ENCODE measurements at places on chromosomes 6 and 20.

- no peak for DNase-seq
Observed at GRCh38 chr20:24820345-24820744, 128.7 kb upstream of the CST7 start.

GRCh38 chr20:58973866-58974265 is 7.2 kb upstream of the NELFCD start:
- no peak for DNase-seq

- no peak for DNase-seq
Observed at GRCh38 chr6:41586252-41587007, 40.2 kb downstream of the FOXP4 start.

GRCh38 chr6:42068173-42068572 is 17.8 kb downstream of the TAF8 start:
- DNase-seq: no peak

DNA sequence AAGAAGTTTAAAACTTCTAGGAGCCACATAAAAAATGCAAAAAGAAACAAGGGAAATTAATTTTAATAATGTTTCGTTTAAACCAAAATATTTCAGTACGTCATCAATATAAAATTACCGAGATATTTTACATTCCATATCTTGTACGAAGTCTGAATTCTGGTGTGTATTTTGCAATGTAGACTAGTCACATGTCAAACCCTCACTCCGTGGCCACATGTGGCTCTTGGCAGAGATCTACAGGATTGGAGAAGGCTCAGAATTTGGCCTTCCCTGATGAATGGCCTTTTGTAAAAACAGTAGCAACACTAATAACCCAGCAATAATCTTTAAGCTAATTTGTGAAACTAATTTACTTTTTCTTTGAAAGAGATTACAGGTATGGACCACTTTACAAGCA is 217.1 kb downstream of the PRL start:
- no peak for DNase-seq

GRCh38 chr6:34146021-34146782 is at the start of gene GRM4:
GRM4 (minus strand) TSS chr6:34146087; CDS start chr6:34133496, 12,591 bp downstream.
- DNase-seq: no peak

GRCh38 chr6:142647449-142648035 is 297.4 kb downstream of the HIVEP2 start:
- no peak for DNase-seq

DNA sequence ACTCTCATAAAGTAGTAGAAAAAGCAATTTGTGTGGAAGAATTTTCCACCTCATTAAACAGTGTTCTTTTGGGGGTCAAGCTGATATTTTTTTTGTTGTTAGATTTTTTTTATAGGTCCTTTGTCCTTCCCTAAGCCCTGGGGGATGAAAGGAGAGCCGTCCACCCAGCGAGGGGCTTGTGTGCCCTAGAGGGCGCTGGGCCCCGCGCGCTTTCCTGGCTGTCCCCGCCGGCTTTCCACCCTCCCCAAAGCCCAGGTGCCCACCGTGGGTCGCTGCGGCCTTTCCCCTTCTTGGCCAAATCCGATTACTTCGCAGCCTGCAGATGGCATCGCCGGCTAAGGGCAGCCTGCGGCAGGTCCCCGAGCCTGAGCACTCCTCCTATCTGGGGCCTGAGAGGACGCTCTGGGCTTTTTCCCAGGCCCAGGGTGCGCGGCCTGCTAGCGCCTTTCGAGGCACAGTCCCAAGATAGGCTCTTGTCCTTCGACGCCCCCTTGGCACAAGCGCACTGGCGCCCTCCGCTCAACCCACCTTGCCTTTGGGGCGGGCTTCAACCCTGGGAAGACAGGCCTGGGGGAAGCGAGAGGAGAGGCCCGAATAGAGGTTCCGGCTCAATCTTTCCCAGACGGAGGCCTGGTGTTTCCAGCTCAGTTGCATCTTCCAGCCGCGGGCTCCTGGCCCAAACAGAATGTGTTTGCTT is 33.6 kb downstream of the TFAP2A start:
- DNase-seq: no peak

DNA sequence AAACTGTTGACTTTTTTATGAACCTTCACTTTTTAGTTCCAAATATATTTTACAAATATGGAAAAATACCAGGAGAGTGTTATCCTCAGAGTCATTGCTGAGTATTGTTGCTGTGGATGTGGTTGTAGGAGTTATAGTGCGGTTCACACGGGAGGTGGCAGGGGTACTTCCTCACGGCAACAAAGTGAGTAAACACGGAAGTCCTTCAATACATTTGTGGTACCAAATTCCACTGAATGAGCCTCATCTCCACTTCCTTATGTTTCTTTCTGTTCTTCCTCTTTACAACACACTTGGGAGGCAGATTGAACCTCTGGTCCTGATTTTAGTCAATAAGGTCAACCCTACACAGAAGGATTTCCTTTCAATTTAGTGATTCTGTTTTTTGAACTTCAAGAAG is 371.8 kb downstream of the BTBD3 start:
- no peak for DNase-seq

DNA sequence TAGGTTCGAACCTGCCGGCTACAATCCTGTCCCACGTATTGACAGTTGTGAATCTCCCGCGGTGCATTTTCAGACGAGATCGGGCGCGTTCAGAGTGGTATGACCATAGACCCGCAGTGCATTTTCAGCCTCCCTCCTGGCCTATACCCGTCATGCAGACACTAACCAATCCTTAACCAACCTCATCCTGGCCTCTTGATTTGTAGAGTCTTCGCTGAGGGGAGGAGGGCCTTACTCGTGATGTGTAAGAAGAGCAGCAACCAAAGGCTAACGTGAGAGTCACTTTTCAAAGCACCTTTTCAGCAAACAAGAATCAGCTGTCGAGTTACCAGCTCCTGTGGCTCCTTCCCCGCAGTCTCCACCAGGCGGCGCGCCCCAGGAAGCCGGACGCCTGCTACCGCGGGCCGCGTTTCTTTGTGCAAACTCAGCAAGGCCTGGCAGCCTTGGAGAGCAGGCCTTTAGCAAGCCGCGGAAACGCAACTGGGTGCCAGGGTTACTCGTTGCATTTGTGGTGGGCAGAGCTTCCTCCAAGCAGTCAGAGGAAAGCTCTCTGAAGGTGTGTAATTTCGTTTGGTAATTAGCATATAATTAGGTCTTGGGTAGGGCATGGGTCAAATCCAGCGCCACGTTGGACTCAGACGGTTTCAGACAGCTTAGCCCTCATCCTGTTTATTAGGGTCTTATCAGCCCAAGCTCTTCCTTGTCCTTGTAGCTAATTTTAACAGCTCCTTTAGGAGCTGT is 139.8 kb downstream of the OR2B2 start:
- peak; percentile 86 for DNase-seq

- DNase-seq: no peak
Observed at GRCh38 chr20:4999788-5000187, 1.5 kb downstream of the SLC23A2 start.

GRCh38 chr6:116127771-116128493 is 2.0 kb upstream of the COL10A1 start:
- no peak for DNase-seq

Data from HEK293T (cell line).